ENCODE measurements at places on chromosomes 7 and 10.

DNA sequence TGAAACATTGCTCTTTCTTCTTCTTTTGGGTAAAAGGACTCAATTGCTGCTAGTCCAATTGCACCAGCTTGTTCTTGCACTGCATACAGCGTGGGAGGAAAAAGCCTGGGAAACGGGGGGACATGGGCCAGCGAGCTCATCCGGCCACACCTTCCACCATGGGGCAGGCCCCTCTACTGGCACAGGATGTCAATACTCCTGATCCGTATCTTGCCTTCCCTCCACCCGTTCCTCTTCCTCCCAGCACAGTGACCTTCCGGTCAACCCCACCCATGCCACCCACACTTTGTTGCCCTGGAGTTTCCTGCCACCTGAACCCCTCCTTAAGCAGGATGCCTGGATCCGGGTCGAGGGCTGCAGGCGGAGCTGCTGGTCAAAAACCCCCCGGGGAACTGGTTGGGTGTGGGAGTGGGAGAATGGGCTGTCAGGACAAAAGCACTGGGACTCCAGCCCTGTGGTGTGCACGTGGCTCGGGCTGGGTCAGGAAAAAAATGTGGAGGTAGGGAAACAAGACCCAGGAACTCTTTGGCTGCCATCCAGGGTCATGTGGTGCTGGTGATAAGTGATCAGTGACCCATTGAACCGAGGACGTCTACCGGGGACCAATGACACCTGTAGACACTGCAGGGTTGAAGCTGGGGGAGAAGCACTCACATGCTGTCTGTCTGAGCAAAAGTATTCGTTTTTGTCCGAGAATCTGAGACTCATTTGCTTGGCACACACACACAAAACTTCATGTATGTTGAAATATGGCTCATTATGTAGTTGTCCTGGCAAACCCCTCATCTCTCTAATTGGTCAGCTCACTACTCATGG lies 8.1 kb downstream of the IL2RA start:
- no peak for DNase-seq

- DNase-seq = no peak
Measured at GRCh38 chr7:130293521-130293920, 560 bp downstream of the CPA4 start.

GRCh38 chr10:95792211-95792780 lies 36.3 kb downstream of the ENTPD1 start:
- DNase-seq = no peak

GRCh38 chr10:4824791-4825310 lies 1.2 kb upstream of the AKR1E2 start:
- no peak for DNase-seq

- no peak for DNase-seq
Measured at GRCh38 chr10:114854906-114855305, 33.3 kb downstream of the FHIP2A start.

DNA sequence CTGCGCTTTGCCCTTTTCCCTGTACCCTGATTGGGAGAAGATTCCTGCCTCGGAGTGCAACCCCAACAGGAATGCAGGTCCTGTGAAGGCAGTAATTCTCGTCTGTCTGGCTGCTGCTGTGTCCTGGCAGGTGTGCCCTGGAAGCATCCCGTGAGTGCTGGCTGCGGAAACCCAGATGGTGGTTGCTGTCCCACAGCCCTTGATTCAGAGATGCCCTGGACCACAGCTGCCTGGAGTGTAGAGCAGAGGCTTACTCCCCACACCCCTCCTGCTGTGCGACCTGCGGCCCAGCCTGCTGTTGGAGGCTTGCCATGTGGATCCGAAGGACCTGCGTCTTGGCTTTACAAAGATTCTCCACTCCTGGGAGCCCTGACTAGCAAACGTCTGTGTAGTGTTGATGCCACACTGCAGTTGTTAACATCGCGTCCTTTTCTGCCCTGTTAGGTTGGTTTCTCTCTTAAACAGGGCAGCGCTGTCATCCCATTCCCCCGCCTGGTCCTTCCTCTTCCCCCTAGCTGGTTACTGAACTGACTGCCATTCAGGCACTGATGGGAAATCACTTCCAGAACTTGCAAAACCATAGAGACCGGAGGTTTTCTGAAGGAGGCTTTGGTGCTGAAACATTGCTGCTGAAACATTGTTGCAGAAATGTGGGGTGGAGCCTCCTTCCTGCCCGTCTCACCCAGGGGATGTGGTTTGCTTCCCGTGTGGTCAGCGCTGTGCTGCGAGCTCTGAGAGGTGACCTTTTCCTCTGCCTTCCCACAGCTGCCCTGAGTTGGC lies 53.3 kb downstream of the DNAJB6 start:
- DNase-seq = no peak

DNA sequence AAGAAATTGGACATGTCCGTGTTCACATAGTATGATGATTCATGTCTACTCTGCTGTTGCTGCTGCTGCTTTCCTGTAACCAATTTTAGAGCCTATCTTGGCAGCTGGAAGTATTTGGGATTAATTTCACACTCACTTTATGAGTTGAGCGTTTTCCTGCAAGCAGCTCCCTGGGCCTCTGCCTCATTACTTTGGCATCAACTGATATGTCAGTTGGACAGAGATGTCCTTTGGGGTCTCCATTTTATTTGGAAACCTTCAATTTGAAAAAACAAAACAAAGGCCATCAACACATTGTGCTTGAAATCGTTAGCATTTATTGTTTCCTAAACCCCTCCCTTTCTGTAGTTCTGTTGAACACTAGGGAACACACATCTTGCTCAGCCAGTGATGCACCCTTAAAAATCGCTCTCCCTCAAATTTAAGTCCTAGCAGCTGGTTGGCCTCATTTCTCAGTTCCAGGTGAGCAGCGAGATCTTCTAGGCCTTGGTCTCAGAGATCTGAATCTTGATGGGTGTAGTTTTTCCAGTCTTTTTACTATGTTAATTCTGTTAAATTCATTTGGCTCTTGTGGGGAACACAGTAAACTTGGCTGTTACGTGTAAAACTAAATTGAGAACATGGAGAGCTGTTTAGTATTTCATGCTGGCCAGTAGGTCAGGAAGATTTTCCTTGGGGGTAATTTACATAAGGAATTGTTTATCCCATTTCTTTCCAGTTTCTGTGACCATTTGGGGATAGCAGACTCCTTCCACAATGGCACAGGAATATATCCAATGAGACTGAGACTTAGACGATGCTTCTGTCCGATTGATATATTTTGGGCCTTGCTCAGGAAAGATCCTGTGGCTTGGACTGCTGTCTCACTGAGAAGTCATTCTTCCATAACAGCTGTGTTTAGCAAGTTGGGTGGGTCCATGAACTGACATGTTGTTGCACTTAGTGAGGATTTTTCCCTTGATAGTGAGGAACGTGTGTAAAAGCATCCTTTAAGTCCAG lies 371.6 kb downstream of the BBS9 start:
- no peak for DNase-seq

DNA sequence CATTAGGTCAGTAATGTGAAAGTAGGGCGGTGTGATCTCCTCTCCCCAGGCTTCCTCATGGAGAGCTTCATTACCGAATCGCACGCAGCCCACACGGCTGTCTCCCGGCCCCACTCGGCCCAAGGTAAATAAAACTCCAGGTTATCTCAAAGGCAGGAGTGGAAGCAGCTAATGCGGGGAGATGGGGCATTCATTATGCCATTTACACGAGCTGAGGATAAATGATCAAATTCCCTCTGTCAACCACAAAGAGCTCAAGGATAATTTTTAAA lies 93.5 kb downstream of the ADARB2 start:
- no peak for DNase-seq

- no peak for DNase-seq
Measured at GRCh38 chr10:130749911-130750310, 561.6 kb downstream of the TCERG1L start.

DNA sequence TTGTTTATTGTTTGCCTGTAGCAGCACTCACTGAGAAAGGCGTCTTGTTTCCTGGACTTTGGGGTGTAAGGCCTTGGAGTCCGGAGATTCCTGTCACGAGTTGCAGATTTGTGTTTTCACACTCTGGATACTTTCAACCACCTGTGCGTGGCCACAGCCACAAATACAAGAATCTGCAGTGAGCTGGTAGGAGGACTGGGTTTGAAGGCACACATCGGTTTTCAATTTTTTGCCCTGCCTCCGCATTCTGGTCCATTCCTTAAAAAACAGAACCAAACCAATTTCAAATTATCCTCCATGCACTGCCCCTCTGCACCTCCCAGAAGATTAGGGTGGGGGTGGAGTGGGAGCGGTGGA lies 619 bp downstream of the EXOC4 start:
- DNase-seq = no peak

DNA sequence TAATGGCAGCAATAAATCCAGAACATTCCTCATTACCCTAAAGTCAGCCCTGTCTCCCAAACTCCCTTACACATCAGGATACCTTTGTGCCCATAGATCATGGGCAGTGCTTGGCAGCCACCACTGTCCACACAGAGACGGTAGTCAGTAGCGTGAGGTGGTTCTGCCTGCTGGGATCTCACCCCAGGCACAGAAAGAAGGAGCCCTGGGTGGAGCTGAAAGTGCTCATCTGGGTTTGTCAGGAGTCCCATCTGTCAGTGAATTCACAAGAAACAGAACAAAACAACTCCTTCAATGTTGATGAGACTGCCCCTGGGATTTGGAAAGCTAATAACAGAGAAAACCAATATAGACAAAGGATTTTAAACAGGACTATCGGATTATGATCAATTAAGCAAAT lies 90.2 kb upstream of the PRSS58 start:
- DNase-seq = no peak

DNA sequence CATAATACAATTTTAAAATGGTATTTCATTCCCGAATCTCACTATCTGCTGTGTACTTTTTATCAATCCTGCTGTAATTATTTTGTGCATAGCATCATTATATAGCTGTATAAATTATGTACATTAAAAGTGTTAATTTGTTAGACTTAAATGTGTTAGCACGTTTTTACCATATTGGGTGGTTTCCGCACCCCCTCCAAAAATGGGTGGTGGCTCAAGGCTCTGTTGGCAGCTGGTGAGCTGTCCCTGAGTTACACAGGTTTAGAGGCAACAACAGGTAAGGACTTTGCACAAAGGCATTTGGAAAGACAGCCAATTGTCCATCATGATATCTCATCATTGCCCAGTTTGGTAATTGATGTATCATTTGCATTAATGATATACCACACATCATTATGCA lies 18.6 kb upstream of the LMTK2 start:
- DNase-seq = no peak

DNA sequence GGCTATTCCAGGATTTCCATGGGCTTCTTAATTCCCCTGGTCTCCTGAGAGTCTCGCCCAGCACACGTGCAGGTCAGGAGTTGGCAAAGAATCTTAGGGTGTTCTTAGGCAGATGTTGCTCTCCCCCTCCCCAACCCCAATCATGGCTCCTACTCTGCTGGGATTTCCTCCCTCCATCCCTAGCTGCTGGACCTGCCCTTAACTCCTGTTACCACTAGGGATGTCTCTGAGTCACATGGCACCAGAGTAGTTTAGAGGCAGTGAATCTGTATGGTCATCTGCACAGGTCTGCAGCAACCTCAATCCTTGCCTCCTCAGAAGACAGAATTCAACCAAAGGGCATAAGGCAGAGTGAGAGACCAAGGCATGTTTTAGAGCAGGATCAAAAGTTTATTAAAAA lies 51.8 kb upstream of the CHST3 start:
- DNase-seq = no peak

GRCh38 chr10:132350946-132351345 lies 19.0 kb downstream of the LRRC27 start:
- no peak for DNase-seq

DNA sequence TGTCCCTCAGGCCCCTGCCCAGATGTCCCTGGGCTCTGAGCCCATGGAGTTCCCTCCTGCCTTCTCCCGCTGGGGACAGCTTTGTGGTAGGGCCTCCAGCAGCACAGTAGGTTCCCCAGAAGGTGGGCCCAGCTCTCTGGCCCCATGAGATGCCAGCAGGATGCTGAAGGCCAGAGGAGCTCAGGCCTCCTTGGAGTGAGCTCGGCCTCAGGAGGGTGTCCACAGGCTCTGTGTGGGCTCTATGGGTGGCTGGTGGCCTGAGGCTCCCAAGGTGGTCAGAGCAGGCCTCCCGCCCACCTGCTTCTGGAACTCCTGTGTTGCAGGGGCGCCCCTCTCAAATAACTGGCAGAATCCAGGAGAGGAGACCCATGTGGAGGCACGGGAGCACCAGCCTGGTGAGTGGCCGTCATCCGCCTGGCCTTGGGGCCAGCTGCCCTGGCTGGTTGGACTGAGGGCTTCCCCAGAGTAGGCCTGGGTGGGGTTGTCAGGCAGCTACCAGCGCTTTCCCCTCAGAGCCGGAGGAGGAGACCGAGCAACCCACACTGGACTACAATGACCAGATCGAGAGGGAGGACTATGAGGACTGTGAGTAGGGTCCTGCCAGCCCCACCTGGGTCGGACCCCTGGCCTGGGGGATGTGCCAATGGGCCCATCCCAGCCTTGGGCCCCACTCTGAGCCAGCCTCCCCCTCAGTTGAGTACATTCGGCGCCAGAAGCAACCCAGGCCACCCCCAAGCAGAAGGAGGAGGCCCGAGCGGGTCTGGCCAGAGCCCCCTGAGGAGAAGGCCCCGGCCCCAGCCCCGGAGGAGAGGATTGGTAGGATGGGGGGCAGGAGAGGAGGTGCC lies 3.2 kb downstream of the AEBP1 start:
- DNase-seq = no peak

GRCh38 chr10:122293156-122293960 lies 22.3 kb downstream of the BTBD16 start:
- no peak for DNase-seq

- no peak for DNase-seq
Measured at GRCh38 chr10:74282848-74283210, 131.8 kb downstream of the ADK start.

DNA sequence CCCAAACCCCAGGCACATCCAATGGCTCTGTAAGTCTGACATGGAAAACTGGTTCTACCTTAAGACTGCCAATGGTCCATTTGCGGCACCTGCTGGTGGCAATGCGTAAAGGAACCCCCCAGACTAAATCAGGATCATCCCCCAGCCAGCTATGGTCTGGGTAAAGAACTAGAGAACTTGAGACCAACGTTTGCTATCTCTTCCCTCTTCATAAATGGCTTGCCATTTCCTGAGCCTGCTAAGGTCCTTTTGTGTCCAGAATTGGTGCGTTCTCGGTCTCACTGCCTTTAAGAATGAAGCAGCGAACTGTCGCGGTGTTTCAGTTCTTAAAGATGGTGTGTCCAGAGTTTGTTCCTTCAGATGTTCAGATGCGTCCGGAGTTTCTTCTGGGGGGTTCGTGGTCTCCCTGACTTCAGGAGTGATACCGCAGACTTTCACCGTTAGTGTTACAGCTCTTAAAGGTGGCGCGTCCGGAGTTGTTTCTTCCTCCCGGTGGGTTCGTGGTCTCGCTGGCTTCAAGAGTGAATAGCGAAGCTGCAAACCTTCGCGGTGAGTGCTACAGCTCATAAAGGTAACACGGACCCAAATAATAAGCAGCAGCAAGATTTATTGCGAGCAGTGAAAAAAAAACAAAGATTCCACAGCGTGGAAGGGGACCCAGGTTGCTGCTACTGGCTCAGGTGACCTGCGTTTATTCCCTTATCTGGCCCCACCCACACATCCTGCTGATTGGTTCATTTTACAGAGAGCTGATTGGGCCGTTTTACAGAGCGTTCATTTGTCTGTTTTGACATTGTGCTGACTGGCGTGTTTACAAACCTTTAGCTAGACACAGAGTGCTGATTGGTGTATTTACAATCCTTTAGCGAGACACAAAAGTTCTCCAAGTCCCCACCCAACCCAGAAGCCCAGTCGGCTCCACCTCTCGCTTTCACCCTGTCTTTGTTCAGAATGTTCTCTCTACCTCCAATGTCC lies 95.4 kb downstream of the ELMO1 start:
- no peak for DNase-seq

GRCh38 chr7:81680120-81680519 lies 89.7 kb downstream of the HGF start:
- no peak for DNase-seq

Data from esophagus squamous epithelium (tissue), 5 donors.